Colonic mucosa (tissue), 4 donors: ENCODE measurements at places on chromosomes 13 and 19.

DNA sequence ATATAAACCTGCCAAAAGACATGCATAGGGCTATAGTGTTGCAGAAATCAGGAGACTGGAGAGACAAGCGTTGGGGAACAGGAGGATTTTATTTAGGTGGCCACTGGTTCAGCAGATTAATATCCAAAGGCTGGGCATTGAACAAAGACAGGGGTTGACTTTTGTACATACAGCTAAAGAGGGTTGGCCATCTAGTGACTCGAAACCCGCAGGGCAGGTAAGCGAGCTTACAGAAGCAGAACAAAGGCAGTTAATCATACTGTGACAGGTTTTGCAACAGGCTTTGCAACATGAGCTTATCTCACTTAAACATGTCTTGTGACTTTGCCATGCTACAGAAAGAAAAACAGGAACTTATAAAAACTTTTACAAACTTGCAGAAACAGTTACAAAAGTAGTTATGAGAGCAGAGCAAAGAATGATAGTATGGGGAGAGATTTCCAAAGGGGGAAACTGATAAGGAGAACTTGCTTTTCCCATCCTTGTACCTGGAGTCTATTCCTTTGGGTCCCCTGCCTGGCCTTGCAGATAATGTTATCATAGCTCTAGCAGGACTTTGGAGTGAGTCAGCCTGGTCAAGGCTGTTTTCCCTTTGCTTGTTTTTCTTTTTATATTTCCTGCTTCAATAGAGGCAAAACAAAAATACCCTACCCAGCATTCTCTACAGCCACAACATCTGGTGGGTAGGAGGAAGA lies 234.2 kb downstream of the PCDH17 start:
- H3K4me1 ChIP-seq = no peaks in the 10 kb centered on the region
- no peak overlapping the region for H3K27ac ChIP-seq
- no peaks in the 10 kb centered on the region for H3K36me3 ChIP-seq
- H3K27me3 ChIP-seq = no peaks in the 10 kb centered on the region
- H3K4me3 ChIP-seq = no peak overlapping the region
- DNase-seq = no peak

DNA sequence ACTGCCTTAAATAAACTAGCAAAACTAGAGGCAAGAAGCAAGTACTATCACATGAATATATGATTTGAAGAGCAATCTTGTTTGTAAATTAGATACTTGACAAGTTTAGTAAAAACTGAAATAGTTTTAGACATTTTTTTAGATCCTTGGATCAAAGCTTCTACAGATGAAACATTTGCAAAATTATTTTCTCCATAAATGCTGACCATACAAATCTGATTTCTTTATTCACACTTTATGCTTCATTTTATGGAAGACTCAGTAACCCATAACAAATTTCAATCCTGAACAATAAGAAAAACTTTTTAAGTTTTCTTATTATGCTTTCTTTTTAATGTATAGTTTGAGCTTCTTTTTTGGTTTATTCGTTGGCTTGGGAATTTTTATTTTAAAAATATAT lies 750.2 kb upstream of the SLITRK5 start:
- H3K4me3 ChIP-seq = no peak overlapping the region
- no peak overlapping the region for H3K27ac ChIP-seq
- DNase-seq = no peak
- no peaks in the 10 kb centered on the region for H3K27me3 ChIP-seq

- DNase-seq = no peak
- no peak overlapping the region for H3K4me3 ChIP-seq
- no peaks in the 10 kb centered on the region for H3K36me3 ChIP-seq
- H3K27me3 ChIP-seq = no peaks in the 10 kb centered on the region
Observed at GRCh38 chr13:47549219-47549752, 451.8 kb downstream of the SUCLA2 start.

GRCh38 chr13:99805361-99805760 lies 166.2 kb downstream of the ZIC5 start:
- no peaks in the 10 kb centered on the region for H3K36me3 ChIP-seq
- H3K4me1 ChIP-seq = no peaks in the 10 kb centered on the region
- H3K4me3 ChIP-seq = no peak overlapping the region
- no peak overlapping the region for H3K27ac ChIP-seq

DNA sequence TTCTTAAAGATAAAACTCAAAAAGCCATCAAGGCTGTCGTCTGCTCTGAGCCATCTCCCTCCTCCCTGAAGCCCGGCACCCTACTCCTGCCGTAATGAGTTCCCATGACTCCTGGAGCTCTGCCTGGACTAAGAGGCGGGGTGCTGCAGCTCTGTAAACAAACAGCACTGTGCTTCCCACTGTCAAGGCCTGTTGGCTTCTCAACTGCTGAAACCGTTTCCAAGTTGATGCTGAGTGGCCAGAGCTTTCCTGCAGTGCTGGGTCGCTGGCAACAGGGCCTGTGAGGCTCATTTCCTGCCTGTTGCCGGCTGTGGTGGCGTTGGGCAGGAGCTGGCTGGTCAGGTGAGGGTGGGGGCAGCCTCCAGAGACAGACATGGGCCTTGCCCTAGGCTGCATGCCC lies 26.7 kb upstream of the ISYNA1 start:
- peaks cover 15% of the 10 kb centered on the region for H3K36me3 ChIP-seq
- peak overlapping the region; percentile 64 for H3K27ac ChIP-seq
- peak; percentile 80 for DNase-seq
- H3K4me1 ChIP-seq = peaks cover 24% of the 10 kb centered on the region
- no peak overlapping the region for H3K4me3 ChIP-seq
- H3K27me3 ChIP-seq = no peaks in the 10 kb centered on the region

GRCh38 chr19:38592940-38593339 lies 24.8 kb downstream of the MAP4K1 start:
- H3K27ac ChIP-seq = no peak overlapping the region
- no peak overlapping the region for H3K4me3 ChIP-seq
- no peaks in the 10 kb centered on the region for H3K27me3 ChIP-seq
- no peak for DNase-seq

GRCh38 chr19:10748927-10749434 lies 31.1 kb downstream of the DNM2 start:
- H3K27ac ChIP-seq = peak overlapping the region; percentile 95
- H3K4me3 ChIP-seq = no peak overlapping the region
- peaks cover 57% of the 10 kb centered on the region for H3K4me1 ChIP-seq
- no peaks in the 10 kb centered on the region for H3K36me3 ChIP-seq

DNA sequence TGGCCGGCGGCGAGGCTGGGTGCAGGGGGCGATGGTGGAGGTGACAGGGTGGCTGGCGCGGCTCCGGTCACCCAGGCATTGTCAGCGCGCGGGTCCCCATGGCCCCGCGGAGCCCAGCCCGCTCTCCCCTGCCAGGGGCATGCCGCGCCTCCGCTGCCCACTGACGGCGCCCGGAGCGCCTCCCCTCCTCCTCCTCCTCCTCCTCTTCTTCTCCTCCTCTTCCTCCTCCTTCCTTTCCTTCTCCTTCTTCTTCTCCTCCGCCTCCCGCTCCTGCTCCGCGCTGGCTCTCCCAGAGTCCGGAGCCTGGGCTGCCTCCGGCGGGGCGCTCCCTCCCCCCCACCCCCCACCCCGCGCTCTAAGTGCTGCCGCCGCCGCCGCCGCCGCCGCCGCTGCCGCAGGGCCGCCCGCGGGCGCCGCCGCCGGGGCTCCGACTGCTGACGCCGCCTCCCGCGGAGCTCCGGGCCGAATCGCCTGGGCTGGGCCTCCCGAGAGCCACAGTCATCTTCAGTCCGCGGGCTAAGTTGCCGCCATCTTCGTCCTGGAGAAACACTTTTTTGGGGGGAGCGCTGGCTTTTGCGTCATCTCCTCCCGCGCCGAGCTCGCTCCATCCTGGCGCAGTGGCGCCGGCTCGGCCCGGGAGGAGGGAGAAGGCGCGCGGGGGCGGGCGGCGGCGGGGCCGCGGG lies 348.3 kb downstream of the LIG4 start:
- H3K4me3 ChIP-seq = no peak overlapping the region
- H3K27ac ChIP-seq = no peak overlapping the region
- H3K36me3 ChIP-seq = no peaks in the 10 kb centered on the region
- no peaks in the 10 kb centered on the region for H3K4me1 ChIP-seq

DNA sequence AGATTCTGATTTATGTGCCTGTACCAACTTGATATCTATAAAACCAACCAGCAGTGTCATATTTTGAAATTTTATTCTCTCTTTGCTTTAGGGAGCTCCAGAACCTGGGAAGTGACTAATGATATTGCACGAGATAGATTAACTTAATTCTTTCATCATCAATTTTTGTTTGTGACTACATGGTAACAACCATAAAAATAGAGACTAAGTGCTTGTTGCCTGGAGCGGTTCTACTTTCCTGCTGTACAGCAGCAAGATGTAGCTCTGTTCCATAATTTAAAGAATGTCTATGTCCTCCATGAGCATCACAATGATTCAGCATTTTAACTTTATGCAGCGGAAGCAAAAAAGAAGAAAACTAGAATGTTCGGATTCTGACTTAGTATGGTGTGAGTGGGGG lies 275.6 kb downstream of the KLF5 start:
- H3K4me3 ChIP-seq = no peak overlapping the region
- no peak for DNase-seq
- H3K27me3 ChIP-seq = no peaks in the 10 kb centered on the region
- H3K4me1 ChIP-seq = no peaks in the 10 kb centered on the region

- no peak overlapping the region for H3K27ac ChIP-seq
- DNase-seq = no peak
- no peak overlapping the region for H3K4me3 ChIP-seq
- peaks cover 5% of the 10 kb centered on the region for H3K4me1 ChIP-seq
- H3K27me3 ChIP-seq = no peaks in the 10 kb centered on the region
- no peaks in the 10 kb centered on the region for H3K36me3 ChIP-seq
Observed at GRCh38 chr19:4388337-4389063, 11.8 kb downstream of the SH3GL1 start.

DNA sequence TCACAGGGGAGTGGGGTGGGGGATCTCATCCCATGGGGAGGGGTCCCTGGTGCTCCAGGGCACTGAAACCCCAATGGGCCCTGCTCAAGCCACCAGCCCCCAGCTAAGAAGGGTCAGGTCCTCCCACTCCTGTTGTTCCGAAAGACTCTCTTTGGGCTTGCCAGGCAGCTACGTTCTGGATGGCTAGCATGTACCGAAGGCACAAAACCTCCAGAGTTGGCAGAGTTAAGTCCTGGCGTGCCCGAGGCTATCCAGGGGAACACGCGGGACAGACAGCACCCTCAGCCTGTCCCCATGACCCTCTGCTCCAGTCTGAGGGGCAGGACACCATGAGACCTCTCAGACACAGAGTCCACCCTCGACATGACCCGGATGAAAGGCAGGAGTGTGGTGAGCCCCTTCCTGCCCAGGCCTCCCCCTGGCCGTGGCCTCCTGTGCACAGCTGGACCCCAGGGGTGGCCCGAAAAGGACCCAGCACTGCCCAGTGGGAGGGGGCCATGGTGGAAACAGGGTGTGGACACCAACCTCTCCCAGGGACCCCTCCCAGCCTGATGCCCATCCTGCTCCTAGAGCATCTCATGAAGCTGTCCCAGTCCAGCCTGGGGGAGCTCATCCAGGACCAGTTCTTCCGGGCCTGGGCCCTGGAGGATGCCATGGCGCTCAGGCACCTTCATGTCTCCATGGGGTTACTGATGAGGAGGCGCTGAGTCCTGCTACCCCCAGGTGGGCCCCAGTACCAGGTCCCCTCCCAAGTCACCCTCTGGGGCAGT lies 53.0 kb upstream of the TPM4 start:
- no peaks in the 10 kb centered on the region for H3K36me3 ChIP-seq
- H3K4me1 ChIP-seq = no peaks in the 10 kb centered on the region
- no peaks in the 10 kb centered on the region for H3K27me3 ChIP-seq
- H3K4me3 ChIP-seq = no peak overlapping the region

GRCh38 chr13:108483981-108484380 lies 145.4 kb upstream of the MYO16 start:
- H3K36me3 ChIP-seq = no peaks in the 10 kb centered on the region
- DNase-seq = no peak
- H3K27ac ChIP-seq = no peak overlapping the region
- H3K4me1 ChIP-seq = no peaks in the 10 kb centered on the region
- no peak overlapping the region for H3K4me3 ChIP-seq
- H3K27me3 ChIP-seq = no peaks in the 10 kb centered on the region

DNA sequence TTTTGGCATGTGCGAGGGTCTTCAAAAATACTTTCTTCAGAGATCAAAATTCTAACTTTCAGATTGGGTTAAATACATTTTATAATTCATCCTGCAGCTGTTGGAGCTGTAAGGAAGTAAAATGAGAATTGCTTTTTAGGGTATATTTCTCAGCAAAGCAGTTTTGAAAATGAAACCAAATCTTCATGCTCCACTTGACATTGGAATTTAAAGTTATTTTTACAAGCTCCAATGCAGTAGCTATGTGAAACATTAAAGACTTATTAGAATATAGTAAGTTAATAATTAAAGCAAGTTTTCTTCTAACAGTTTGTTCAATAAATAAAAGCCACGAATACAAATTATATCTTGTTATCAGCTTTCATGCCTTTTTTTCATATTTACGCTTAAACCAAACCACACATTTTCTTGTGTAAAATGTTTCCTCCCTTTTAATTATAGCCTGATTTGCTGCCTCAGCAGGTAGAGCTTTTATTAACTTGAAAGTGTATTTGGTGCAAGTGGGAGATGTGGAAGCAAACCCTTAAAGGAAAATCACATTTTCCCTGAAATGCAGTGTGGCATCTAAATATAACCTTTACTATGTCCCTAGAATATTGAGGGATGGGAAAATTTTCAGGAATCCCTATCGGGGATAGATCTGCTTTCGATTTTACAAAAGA lies 12.4 kb upstream of the MICU2 start:
- H3K27me3 ChIP-seq = no peaks in the 10 kb centered on the region
- H3K36me3 ChIP-seq = no peaks in the 10 kb centered on the region
- no peak overlapping the region for H3K4me3 ChIP-seq
- no peak for DNase-seq

GRCh38 chr13:61777899-61778298 lies 362.2 kb upstream of the PCDH20 start:
- no peaks in the 10 kb centered on the region for H3K27me3 ChIP-seq
- H3K27ac ChIP-seq = no peak overlapping the region
- no peaks in the 10 kb centered on the region for H3K36me3 ChIP-seq
- DNase-seq = no peak
- H3K4me1 ChIP-seq = no peaks in the 10 kb centered on the region
- no peak overlapping the region for H3K4me3 ChIP-seq

DNA sequence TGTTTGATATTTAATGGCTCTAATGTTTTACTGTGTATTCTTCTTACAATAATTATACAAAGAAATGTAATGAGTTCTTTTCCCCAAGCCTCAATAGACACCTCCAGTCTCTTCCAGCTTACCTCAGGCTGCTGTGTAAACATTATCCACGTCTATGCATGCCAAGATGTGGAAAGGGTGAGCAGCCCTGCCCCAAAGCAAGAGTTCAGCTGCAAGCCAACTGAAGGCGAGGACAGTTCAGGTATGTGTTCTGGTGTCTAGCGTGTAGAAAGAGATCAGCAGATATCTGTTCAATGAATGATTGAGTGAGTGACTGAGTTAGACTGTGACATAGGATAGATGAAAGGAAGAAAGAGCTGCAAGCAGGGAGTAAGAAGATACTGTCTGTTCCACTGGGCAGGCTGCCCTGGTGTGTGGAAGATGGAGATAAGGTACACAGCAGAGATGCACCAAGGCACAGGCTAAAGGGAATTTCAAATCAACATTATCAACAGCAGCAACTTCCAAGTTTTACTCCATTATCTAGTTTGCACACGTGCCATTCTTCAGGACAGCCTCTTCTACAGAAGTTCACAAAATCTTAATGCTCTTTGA lies 66.0 kb downstream of the LATS2 start:
- H3K4me3 ChIP-seq = no peak overlapping the region
- no peaks in the 10 kb centered on the region for H3K36me3 ChIP-seq
- H3K27ac ChIP-seq = no peak overlapping the region
- H3K4me1 ChIP-seq = no peaks in the 10 kb centered on the region
- no peaks in the 10 kb centered on the region for H3K27me3 ChIP-seq
